Spleen (tissue), 13 donors: ENCODE measurements at places on chromosomes 16 and 17.
A peak's percentile ranks its signal among the peaks of the same experiment; 100 is the strongest.

- DNase-seq = no peak
Observed at GRCh38 chr17:58402047-58402446, 15.3 kb downstream of the RNF43 start.

GRCh38 chr16:58923094-58923493 is 189.0 kb upstream of the GOT2 start:
- DNase-seq = no peak

DNA sequence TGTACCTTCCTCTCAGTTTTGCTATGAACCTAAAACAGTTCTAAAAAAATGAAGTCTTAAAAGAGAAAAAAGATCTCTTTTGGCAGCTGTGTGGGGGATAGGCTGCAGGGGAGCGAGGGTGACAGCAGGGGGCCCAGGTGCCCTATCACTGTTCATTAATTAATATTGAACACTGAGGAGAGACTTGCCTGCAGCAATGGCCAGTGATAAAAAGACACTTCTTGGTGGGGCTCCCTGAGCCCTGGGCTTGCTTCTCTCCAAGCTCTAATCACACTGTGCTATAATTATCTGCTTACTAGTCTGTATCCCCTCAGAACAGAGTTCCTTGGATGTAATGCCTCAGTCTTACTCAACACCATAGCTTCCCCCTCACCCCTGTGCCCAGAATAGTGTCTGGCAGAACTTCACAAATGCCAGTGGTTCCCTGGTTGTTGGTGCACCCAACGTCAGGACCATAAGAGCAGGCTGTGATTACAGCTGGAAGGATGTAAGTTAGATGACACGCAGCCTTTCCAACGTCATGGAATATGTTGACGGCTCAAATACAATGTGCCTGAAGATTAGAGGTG is 52.0 kb upstream of the IRX6 start:
- no peak for DNase-seq

DNA sequence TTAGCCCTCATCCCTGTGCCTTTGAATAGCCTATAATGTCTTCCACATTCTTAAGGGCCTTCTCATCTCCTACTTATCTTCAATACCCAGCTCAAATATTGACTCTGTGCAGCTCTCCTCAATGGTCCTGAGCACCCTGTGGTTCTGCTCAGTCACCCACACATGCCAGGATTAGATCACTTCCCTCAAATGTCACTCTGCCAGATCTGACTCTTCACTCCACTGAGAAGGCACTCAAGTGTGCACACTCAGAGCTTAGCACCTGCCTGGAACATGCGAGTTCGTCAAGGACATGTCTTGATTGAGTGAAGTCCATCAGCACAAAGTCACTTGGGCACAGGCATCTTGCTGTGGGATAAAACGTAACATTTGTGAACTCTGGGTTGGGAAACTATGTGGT is 404.8 kb downstream of the CDH13 start:
- no peak for DNase-seq

DNA sequence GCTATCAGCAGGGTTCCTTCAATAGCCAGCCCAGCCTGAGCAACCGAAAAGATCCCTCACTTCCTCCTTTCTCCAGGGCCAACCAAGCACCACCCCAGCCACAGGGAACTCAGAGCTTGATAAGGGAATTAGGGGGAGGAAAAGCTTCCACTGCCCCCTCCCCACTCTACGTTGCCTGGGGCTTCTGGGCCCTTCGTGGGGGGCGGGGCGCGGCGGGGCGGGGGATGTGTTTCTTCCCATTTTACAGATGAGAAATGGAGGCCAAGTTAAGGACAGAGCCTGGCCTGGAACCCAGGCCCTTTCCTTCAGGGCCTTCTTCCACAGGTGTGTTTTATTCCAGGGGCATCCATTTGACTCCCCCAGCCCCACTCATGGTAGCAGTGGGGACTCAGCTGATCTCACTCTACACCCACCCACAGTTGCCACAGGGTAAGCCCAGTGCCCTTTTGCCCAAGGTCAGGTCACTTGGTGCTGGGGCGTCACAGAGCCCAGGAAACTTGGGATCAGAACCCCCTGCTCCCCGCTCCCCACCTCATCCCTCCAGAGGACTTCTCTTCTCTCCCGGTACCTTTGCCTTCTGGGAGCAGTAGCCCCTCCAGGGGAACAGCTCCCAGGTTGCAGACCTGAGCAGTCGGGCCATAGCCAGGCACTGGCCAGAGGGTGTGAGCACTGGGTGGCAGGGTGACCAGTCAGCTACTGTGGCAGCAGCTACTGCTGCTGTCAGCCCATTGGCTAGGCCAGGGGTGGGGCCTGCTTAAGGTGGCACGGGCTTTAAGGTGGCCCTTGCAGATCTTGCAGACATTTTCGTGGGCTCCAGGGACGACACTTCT is at the start of gene LDHD:
Gene LDHD, minus strand, starts transcription at position 700 of the 830 bp plus-strand sequence. Its CDS starts 60 bp downstream, at position 640.
- DNase-seq = peak; percentile 86

DNA sequence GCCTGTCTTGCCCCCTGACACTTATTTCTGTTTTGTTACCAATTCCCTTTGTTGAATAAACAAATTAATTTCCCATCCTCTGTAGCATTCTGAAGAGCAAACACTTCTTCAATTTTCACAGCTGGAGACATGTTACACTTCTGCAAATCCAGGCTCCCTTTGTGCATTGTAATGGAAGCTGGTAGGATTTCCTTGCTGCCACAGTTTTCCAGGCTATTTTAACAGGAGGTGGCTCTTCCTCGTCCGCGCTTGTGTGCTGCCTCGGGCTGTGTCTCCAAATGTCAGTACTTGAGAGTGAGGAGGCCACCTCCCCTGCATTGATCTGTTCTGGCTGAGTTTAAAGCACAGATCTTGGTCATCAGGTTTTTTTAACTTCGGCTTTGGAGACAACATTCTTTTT is 40.0 kb downstream of the SOST start:
- DNase-seq = no peak
